Heart right ventricle (tissue), 16 donors: ENCODE measurements at places on chromosomes 6 and 20.
A peak's percentile ranks its signal among the peaks of the same experiment; 100 is the strongest.

DNA sequence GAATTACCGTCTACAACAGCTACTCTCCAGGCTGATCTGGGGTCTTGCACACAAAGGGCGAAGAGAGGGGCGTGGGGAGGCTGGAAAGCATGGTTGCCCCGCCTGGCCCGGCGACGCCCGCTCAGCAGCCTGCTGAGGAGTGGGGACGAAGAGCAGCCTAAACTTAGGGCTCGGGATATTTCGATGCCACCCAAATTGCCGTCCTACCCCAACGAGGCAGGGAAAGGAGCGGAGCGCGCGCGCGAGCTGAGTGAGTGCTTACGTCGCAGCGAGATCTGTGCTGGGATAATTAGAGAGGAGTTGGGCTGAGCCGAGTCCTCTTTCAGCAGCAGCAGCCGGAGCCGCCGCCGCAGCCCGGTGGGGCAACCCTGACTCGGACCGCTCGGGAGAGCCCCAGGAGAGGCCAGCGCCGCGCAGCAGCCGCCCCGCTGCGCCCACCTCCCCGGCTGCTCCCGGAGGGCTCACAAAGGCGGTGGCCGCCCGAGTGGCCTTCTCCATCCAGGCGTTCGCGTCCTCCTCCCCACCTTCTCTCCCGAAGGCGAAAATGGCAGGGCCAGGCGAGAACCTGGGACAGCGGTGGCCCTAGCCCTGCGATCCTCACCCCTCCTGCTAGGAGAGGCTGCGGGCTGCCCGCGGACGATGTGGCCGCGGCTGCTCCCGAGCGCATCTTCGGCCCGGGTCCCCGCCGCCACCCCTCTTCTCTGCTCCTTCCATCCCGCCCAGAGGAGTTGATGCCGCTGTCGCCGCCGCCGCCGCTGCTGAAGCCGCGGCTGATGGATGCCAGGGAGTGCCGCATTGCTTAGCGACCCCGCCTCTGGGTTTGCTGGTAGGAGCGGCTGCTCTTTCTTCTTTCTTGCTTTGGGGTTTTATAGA lies at the start of gene CLVS2:
Gene CLVS2, plus strand, starts transcription at position 315 of the 873 bp plus-strand sequence. CDS start 1,543 bp downstream, outside the sequence.
- H3K4me3 ChIP-seq, result peak within 1 kb of the TSS; percentile 35
- H3K27me3 ChIP-seq, result no peaks in the 10 kb centered on the region

GRCh38 chr6:104995989-104996617 lies 39.2 kb downstream of the LIN28B start:
- no peaks in the 10 kb centered on the region for H3K27me3 ChIP-seq
- no peak overlapping the region for H3K4me3 ChIP-seq
- no peaks in the 10 kb centered on the region for H3K36me3 ChIP-seq
- DNase-seq, result no peak
- H3K4me1 ChIP-seq, result no peaks in the 10 kb centered on the region

DNA sequence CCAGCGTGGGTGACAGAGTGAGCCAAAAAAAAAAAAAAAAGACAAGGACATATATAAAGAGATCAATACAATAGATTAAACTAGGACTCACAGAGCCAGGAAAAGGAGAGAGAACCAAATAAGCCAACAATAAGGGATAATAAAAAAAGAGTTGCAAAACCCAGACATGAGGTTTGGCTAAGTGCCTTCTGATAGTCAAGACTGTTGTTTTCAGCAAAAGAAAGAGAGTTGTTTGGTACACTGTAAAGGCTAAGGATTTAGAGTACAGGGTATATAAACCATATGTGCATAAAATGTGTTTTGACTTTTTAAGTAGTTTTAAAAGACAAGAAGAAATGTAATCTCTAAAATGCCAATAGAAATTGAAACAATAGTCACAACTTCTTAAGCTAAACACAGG lies 42.8 kb downstream of the RPF2 start:
- no peak for DNase-seq
- H3K4me1 ChIP-seq, result no peaks in the 10 kb centered on the region
- H3K27ac ChIP-seq, result no peak overlapping the region
- H3K27me3 ChIP-seq, result no peaks in the 10 kb centered on the region
- H3K36me3 ChIP-seq, result peaks cover 3% of the 10 kb centered on the region

GRCh38 chr20:9617940-9618339 lies 103.5 kb downstream of the LAMP5 start:
- H3K36me3 ChIP-seq, result no peaks in the 10 kb centered on the region
- no peaks in the 10 kb centered on the region for H3K4me1 ChIP-seq
- H3K27me3 ChIP-seq, result no peaks in the 10 kb centered on the region
- H3K27ac ChIP-seq, result no peak overlapping the region
- no peak for DNase-seq
- H3K4me3 ChIP-seq, result no peak overlapping the region

DNA sequence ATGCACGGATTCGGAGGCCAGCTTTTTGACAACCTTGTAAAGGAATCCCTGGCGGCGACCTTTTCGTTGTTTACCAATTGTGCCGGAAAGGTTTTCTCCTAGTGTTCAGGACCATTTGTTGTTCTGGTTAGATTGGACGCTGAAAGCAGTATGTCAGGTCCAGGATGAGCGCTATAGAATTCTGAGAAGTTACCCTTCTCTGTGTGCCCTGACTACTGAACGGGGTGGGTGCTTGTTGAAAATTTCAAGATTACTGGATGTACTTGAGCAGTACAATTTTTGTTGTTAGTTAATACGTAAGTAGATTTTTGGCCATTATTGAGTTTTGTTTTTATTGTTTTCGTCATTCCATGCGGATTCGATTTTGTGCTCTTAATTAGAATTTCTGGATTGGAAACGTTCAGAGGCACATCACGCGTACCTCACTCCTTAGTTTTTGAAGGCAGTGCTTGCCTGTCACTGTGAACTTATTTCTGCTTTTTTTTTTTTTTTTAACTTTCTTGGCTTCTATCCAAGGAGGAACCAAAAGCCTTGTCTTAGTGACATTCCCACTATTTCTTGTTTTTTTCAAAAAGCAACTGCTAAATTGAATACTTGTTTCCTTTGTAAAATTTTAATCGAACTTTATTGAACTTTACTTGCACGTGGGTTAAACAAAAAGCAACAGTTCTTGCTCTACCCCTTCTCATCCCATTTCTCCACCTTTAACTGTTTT lies 898 bp downstream of the XRN2 start:
- peaks cover 12% of the 10 kb centered on the region for H3K4me1 ChIP-seq
- H3K27me3 ChIP-seq, result no peaks in the 10 kb centered on the region
- DNase-seq, result no peak
- peak overlapping the region; percentile 96 for H3K27ac ChIP-seq

- H3K27me3 ChIP-seq, result no peaks in the 10 kb centered on the region
- H3K4me3 ChIP-seq, result no peak overlapping the region
- no peaks in the 10 kb centered on the region for H3K36me3 ChIP-seq
- no peaks in the 10 kb centered on the region for H3K4me1 ChIP-seq
- H3K27ac ChIP-seq, result no peak overlapping the region
- no peak for DNase-seq
Observed at GRCh38 chr20:22745194-22745500, 160.8 kb upstream of the FOXA2 start.
